Kidney epithelial cell (primary cell): ENCODE measurements at places on chromosomes 3 and 15. TPM values are rescaled to one million over a fixed set of nuclear protein-coding genes. Genes with fewer than 3 reads are reported as not detected.

GRCh38 chr3:136818191-136818768 lies 646 bp upstream of the SLC35G2 start:
- DNase-seq: peak; percentile 75

DNA sequence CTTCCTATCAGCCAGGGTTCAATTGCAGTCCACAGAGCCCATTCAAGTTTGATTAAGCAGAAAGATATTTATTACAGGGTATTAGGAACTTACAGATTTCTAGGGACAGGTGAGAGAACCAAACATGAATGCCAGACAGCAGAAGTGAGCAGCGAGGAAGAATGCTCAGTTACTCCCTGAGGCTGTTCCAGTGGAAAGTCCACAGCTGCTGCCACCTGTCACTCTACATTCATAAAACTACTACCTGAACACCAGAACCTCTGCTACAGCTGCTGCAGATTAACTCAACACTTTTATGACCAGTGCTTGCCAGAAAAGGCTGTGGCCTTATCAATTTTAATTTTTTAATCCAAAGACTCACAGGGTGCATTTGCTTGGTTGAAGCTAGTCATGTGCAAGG lies 325.4 kb upstream of the ONECUT1 start:
- no peak for DNase-seq

- no peak for DNase-seq
Observed at GRCh38 chr3:134232151-134232550, 18.5 kb downstream of the RYK start.

- DNase-seq: no peak
Observed at GRCh38 chr3:141738891-141739363, 829 bp downstream of the RNF7 start.

- DNase-seq: no peak
Observed at GRCh38 chr15:87487484-87487883, 769.1 kb downstream of the NTRK3 start.

DNA sequence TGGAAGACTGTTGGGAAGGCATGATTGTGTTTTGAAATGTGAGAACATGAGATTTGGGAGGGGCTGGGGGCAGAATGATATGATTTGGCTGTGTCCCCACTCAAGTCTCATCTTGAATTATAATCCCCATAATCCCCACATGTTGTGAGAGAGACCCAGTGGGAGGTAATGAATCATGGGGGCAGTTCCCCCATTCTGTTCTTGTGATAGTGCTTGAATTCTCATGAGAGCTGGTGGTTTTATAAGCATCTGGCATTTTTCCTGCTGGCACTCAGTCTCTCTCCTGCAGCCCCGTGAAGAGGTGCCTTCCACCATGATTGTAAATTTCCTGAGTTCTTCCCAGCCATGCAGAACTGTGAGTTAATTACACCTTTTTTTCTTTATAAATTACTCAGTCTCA lies 430.5 kb downstream of the OTOL1 start:
- no peak for DNase-seq

The FAM107A gene
- total RNA-seq: 0.63 TPM in 1 of 2 replicates, not detected in the other

DNA sequence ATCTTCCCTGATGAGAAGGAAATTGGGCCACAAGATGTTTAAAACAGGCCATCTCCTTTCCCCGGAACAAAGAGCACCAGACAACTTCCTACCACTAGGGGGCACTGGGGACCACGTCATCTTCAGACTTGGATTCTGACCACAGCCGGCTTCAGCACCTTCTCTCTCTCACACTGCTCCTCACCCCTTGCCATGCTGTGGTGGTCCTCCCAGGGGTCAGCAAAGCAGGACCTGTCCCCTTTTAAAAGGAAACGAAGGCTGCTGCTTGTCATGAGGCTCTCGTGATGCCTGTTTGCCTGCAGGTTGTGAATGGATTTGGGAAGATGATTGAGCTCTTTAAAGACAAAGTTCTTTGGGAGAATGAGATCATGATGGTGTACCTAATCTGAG lies 16.2 kb downstream of the RFT1 start:
- no peak for DNase-seq

- peak; percentile 21 for DNase-seq
Observed at GRCh38 chr3:50450209-50450921, 53.1 kb downstream of the CACNA2D2 start.

The TMEM158 gene
- total RNA-seq: 1.1 and 5.8 TPM in 2 replicates

The PAK6 gene
- 15.3 and 17.7 TPM in 2 replicates for total RNA-seq

DNA sequence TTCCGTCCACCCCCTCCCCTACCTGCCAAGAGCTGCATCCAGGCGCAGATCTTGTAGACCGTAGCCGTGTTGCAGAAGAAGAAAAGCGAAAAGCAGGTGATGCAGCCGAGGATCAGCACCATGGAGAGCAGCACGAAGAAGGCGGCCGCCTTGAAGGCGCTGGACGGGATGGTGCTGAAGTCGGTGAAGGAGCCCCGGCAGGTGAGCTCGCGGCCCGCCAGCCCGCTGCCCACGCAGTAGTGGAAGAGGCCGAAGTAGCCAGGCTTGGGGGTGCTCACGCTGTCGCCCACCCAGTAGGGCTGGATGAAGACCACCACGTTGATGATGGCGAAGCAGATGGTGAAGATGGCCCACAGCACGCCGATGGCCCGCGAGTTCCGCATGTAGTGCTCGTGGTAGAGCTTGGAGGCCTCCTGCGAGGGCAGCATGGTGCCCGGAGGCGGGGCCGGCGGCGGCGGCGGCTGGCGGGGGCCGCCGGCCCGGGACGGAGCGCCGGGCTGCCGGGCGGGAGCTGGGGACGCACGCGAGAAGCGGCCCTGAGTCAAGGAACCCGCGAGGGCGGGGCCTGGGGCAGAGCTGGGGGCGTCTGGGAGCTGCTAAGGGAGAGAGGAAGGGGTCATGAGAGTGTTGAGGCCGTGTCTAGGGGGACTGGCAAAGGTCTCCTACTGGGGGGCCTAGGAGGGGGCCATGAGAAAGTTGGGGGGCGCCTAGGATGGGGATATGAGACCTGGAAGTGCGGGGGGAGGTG lies 1.2 kb downstream of the LHFPL4 start:
- DNase-seq: peak; percentile 18

DNA sequence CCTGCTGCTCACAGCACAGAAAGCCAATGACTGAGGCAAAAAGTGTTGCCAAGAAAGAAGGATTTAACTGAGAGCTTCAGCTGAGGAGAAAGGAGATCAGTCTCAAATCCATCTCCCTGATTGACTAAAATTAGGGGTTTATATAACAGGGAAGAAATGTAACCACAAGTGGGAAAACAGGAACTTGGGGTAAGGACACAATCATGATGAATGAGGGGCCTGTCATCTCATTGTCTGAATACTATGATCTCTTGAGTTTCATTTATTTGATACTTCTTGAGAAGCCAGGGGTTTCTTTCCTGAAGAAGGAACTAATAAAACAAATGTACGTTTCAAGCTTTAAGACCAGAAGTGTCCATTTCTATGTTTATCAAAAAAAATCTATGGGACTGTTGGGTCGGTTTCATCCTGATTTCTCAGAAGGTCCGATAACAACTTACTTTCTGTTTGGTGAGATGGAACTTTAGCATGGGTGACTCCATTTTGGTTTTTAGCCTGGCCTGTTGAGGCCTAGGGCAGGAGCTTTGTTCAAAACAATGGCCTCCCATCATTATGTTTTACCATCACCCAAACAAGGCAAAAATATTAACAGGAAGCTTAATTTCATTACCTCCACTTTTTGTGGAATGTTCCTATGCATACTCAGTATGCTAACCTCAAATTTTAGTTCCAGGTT lies 76.6 kb upstream of the PIAS1 start:
- DNase-seq: no peak

- no peak for DNase-seq
Observed at GRCh38 chr15:76011627-76012551, at the start of gene NRG4. NRG4 (minus strand) TSS chr15:76012424; CDS start chr15:76011230, 1,194 bp downstream.

GRCh38 chr15:76172782-76173181 lies 113.0 kb downstream of the TMEM266 start:
- no peak for DNase-seq

GRCh38 chr3:197952440-197952839 lies 2.5 kb downstream of the RPL35A start:
- DNase-seq: no peak

The EOMES gene
- 0.04 TPM in 1 of 2 replicates, not detected in the other for total RNA-seq

The BCL2A1 gene
- not detected in 2 replicates for total RNA-seq

The GOLGA8K gene
- total RNA-seq: 0.07 TPM in 1 of 2 replicates, not detected in the other

DNA sequence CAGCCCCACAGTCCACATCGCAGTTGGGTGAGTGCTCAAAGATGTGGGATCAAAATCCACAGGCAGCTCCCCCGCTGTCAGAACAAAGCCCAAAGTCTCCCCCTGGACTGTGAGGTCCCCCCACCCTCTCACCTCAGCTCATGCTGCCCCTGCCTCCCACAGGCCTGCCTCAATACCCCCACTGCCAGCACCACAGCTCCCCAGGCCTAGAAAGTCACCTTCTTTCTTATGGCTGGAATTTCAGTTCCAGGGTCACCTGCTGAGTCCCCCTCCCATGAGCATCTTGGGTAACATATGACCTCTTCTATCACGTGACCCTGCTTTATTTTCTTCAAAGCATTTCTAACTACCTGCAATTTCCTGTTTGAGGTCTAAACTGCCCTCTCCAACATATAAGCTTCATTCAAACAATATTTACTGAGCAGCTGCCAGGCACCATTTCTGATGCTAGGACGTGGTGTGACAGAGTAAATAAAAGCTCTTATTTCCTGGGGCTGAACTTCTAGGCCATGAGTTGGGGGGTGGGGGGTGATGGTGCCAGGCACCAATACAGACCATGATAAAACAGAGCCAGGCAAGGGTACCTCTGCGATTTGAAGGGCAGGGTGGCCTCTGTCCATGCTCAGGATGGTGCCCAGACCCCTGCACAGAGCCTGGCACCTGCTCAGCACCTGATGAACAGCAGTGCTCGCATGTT lies 2.4 kb upstream of the TMEM89 start:
- DNase-seq: no peak

GRCh38 chr3:140347151-140347550 lies 330.7 kb upstream of the TRIM42 start:
- no peak for DNase-seq

DNA sequence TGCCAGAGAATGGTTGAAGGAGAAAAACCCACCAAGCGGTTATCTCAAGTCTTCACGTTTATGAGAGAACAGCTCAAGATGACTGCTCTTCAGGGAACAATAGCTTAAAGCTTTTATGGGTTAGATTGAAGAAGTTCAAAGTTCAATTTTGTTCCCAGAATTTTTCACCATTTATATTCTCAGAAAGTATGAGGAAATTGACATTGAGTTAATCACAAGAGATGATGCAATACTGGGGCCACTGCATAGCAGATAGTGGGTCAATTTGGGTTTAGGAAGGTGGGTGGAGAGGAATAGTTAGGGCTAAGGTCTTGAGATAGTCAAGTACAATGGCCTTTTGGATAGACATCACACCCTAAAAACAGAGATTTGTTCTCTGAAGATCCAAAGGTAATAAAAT lies 539.3 kb downstream of the SQOR start:
- DNase-seq: no peak

The ITPKA gene
- total RNA-seq: 115 and 117 TPM in 2 replicates

DNA sequence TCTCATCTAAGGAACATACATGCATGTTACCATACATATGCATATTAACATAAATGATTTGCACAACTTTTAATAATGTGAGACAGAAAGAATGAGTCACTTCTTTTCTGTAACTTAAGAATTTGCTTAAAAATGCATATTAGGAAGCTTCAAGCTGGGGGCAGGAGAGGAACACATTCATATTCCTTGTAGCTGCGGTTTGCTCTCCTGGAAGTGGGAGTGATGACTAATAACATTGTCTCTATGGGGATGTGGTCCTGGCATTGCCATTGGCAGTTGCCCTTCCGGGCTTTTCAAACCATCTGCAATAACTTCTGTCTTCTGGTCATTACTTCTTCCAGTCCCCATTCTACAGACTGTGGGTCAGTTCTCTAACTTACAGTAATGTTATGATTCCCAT lies 15.6 kb downstream of the CHST2 start:
- peak; percentile 82 for DNase-seq

The ASB14 gene
- not detected in 2 replicates for total RNA-seq

DNA sequence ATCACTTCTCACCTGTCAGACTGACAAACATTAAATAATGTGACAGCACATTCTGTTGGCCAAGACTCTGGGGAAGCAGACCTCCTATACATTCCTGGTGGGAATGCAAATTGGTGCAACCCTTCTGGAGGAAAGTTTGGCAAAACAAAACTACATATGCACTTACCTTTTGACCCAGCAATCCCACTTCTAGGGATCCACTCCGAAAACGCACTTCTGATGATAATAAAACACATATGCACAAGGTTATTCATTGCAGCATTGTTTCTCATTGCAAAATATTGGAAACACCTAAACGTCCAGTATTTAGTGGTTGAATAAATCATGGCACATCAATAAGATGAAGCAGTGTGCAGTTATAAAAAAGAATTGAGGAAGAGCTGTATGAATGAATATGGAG lies 145.5 kb upstream of the ABHD17C start:
- DNase-seq: no peak

The IDH3A gene
- total RNA-seq: 37.4 and 60.4 TPM in 2 replicates
